ENCODE measurements at places on chromosomes 11 and 22.

GRCh38 chr11:4138497-4138896 is 43.9 kb downstream of the RRM1 start:
- DNase-seq: no peak

DNA sequence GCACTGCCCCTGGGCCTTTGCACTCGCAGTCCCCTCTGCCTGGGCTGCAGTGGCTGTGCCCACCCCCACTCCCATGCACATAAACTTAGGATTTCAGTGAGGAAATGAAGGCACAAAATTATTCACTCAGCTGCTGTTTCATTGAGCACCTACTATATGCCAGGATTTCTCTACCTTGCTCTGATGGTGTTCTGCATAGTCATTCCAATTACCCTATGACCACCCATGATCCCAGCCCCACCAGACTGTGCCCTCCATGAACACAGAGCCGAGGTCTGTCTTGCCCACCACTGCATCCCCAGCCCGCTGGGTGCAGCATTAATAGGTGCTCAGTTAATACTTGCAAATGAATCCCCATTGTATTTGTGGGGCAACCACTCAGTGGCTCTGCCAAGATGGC is 10.9 kb downstream of the CYTH4 start:
- no peak for DNase-seq

- no peak for DNase-seq
Measured at GRCh38 chr11:119594639-119595249, 134.3 kb downstream of the NECTIN1 start.

DNA sequence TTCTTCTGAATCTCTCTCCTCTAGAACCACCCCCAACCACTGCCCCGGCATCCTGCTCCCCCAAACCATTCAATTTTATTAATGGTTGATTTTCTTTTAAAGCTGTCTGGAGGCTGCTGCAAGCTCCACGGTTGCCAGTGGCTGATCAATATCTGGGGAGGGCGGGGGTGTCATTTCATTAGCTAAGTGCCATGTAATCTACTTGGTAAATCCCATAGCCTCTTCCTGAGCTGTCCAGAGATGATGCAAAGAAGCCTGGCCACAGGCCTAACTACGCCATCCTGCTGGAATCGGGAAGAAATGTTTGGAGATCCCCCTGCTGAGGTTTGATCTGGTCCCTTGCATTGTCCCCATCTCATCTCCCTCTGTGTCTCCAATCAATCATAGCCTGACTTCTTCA is 440.1 kb downstream of the MIAT start:
- no peak for DNase-seq

DNA sequence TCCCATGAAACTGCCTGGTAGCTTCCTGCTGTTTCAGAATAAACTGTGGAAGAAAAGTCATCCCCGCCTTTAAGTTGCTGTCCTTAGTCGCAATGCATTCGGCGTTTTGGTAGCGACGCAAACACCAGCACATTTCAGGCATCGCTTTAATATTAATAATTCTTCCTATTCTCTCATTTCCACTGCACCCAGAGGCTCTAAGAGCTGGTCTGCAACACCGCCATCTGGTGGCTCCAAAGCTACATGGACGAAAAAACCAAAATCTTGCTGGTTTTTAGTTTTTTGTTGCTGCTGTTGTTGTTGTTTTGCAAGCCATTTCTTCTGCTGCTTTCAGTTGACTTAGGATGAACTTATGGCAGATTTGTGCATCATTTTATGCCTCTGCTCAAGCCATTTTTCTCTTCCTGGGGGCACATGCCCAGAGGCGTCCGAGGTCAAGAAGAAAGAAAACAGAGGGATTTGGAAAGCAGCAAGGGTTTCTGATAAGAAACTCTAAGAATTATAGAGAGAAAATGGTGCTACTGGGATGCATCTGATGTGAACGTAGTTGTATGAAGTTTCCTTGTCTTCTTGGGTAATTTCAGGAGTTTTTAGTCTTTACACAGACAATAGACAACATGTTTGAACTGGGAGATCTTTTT is 345.4 kb upstream of the KIRREL3 start:
- peak; percentile 60 for DNase-seq

DNA sequence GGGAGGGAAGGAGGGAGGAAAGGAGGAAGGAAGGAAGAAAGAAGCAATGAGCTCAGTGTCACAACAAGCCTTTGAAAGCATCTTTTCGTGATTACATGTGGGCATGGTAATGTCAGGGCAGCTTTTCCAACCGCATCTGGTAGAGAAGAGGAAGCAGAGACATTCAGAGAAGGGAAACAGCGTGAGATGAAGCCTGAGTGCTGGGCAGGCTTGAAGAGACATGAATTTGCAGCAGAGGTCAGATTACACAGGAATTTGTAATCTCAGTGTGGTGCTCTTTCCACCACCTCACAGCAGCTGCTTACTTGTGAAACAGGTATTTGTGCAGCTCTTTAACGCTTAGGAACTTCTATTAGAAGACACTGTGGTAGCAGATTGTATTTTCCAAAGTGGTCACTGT is 289.5 kb upstream of the C11orf87 start:
- DNase-seq: no peak

- no peak for DNase-seq
Measured at GRCh38 chr11:94678901-94679300, 89.3 kb upstream of the AMOTL1 start.

- DNase-seq: peak; percentile 79
Measured at GRCh38 chr11:76236092-76236999, 30.0 kb upstream of the WNT11 start.

DNA sequence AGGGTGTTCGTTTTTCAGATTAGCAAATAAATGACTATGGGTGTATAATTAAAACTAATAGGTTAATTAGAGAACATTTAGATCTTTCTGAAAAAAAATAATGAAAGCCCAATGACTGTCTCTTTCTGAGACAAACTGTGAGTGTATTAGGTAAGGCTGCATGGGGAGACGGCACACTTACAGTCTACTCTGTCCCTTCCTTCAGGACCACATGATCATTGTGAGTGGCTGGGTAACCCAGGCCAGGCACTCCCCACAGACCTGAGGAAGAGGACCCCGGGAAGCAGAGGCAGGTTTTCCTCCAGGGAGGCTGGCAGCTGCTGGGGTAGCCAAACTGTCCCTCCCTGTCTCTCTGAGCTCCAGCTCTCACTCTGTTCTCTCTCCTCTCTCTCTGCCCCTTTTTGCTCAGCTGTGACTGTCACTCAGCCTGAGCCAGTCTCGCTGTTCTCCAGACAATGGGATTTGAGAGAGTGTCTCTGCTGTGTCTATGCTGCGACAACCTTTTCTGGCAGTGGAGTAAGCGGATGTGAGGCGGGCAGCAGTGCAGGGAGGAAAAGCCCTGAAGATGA is 83.1 kb upstream of the NCAM1 start:
- DNase-seq: no peak

DNA sequence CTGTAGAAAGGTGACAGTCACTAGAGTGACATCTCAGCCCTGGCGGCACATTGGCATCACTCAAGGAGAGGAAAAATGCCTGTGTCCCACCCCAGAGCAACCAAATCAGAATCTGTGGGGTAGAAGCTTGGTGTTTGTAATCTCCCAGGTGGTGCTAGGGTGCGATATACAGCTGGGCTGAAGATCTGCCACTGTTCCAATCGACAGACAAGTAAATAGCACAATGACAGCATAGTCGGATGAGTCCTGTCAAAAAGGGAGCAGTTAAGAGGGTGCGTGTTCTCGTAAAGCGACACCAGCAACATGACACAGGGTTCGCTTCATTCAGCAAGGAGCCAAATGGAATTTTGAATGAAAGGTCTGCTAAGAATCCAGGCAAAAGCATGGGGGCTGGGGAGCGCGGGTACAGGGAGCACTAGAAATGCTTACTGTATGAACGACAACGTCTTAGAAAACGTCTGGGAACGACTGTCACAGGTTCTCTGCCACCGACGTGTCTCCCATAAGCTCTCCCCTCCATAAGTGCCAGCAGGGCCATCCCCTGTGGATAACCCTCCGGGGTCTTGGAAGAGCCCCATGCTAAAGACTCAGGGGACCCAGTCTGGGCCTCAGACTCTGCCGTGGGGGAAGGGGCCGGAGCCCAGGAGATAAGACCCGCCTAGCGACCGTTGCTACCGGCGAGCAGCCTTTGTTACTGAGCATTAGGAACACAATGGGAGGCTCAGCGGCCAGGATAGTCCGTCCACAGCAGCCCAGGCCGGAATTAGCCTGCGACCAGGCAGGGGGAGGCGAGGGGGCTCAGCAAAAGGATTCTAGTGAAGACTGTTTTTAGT is 20.8 kb downstream of the ADA2 start:
- no peak for DNase-seq

DNA sequence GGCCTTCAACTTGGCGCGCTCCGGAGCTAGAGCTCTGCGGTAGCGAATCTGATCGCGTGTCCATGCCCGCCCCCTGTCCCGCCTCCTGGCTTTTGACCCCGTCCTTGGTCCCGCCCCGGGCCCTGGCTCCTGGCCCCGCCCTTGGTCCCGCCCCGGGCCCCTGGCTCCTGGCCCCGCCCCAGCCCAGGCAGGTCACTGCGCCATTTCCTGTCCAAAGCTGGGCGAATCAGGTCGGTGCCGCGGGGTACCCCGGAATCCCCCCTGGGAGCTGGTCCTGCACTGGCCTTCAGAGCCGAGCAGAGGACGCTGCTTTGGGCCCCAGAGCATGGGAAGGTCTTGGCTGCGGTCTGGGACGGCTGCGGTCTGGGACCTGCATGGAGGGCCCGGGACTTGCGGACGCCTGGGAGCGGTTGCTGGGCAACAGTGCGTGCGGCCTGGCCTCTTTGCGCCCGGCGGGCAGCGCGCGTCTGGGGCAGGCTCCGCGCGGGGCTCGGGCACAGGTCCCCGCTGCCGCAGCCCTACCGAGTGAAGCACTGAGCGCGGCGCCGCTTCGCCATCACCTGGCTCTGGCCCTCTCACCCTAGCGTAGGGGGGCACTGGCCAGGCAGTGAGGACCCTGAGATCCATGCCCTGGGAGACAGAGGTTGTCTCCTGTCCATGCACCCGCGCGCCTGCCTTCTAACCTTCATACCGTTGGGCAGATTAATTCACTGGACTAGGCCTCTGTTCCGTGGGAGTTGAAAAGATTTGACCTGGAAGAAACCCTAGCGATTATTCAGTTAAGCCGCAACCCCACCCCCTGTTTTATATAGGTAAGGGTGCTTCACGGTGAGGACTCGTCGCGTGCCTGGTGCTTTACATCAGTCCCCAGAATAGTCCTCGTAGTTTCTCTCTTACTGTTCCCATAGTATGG is at the start of gene TTC12:
TTC12 (plus strand) TSS at position 195 of the 913 bp plus-strand sequence. CDS start 1,675 bp downstream, outside the sequence.
- DNase-seq: peak; percentile 95

GRCh38 chr11:130369141-130369691 is 54.5 kb upstream of the ZBTB44 start:
- no peak for DNase-seq

DNA sequence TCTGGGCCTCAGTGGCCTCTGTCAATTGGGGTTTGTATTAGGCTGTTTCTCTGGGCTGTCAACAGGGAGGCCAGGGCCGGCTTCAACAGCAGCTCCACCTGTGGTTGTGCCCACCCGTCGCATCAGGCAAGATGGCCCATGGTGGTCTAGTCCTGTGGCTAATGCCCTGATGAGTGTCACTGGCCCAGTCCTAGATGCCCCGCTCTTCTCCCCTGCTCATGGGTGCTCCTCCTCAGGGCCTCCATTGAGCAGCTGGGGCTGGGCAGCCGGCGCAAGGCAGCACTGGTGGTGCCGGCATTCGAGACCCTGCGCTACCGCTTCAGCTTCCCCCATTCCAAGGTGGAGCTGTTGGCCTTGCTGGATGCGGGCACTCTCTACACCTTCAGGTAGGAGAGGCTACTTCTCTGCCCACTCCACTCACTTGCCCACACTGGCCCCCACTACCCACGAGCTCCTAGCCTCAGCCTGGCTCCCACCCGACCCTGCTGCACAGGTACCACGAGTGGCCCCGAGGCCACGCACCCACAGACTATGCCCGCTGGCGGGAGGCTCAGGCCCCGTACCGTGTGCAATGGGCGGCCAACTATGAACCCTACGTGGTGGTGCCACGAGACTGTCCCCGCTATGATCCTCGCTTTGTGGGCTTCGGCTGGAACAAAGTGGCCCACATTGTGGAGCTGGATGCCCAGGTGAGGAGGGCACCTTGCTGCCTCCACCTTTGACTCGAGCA is 5.4 kb downstream of the LARGE2 start:
- peak; percentile 33 for DNase-seq

GRCh38 chr22:40975366-40975765 is 24.2 kb downstream of the RBX1 start:
- DNase-seq: no peak
